GM18507 (cell line): ENCODE measurements at places on chromosomes 6 and 20.

DNA sequence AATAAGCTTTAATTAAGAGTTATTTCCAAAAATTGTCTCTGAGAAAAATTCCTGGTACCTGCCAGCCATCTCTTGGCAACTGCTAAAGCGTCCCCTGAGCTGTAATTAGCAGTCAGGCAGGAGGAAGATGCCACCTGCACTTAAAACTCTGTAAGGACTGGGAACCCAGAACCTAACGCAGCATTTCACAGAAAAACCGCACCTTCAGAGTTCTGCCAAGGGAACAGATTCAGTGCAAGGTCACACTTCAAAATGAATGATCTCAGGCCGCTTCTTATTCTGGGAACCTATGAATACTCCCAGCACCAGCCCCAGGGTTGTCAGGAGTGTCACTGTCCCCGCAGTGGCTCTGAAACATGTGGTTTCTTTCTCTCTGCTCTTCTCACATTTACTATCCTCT, 36.7 kb downstream of the INSM1 start:
- no peak for DNase-seq

GRCh38 chr6:53347250-53347920, 1.4 kb downstream of the ELOVL5 start:
- DNase-seq: no peak

DNA sequence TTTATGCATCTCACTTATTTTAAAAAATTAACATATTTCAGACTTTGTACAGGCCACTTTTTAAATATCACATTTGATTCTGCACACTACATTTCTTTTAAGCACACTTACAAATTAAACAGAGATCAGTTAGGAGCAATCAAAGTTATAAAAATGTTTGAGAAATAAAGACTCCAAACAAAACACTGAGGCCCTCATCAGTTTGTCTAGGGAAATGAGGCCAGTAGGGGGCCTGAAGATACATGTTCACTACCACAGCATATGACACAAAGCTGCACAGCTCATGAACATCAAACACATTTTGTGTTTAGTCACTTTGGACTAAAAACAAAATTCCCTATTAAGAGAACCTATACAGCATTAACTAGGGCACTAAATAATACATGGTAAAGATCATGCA, 180.5 kb downstream of the PDE7B start:
- no peak for DNase-seq

GRCh38 chr6:34531580-34532201, 24.4 kb downstream of the SPDEF start:
- no peak for DNase-seq

DNA sequence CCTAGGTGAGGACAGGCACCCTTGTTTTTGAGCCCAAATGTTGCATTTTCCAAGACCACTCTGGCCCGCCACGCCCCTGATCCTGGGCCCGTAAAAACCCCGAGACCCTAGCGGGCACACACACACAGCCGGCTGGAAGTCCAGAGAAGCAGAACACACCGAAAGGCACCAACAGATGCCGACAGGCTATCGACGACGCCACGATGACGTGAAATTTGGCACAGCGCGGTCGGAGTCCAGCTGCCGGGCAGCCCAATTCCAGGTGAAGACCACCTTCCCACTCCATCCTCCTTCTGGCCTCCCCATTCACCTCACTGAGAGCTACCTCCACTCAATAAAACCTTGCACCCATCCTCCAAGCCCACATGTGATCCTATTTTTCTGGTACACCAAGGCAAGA, 34.0 kb upstream of the PNPLA1 start:
- no peak for DNase-seq

DNA sequence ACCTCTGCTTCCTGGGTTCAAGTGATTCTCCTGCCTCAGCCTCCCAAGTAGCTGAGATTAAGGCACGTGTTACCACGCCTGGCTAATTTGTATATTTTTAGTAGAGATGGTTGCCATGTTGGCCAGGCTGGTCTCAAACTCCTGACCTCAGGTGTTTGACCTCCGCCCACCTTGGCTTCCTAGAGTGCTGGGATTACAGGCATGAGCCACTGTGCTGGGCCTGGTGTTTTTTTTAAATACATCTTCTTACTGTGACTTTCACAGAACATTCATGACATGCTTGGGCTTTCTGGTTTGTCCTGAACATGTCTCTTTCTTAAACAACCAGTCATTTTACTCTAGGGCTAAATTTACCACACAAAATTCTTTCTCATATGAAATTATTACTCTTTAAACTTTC, 34.7 kb upstream of the FAM8A1 start:
- no peak for DNase-seq

- no peak for DNase-seq
Observed at GRCh38 chr20:50439539-50440453, 70.4 kb upstream of the PTPN1 start.

DNA sequence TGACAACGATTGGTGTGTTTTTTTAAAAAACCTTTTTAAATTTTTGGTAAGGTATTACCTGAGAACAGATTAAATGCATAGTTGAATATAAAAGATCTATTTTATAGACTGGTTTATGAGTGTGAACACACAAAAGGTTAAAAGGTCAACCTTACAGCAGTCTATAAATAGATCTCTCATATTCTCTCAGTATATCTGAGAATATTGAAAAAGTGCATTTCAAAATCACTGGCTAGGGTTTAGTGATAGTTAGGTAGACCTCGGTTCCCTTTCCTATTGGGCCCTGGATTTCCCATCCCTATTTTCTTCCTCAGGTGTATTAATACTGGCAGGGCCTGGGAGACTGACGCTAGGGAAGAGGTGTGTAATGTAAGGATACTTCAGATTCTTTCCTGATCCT, 723 bp upstream of the ZNF451 start:
- DNase-seq: no peak

DNA sequence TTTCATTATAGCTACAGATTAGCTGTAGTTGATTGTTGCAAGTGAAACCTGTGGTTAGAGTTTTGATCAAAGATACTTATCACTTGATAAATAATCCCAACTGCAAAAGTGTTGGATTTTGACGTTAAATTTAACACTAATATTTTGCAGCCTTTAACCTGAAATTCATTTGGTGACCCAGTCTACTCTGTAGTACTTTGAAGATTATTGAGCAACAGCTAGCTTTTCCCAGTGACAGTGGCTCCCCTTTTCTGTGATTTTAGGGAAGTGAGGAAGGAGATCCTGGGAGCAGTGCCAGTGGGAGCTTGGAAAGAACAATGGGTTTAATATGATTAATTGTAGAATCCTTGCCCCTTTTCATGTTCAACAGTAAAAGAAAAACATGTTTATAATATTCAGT, 76.9 kb downstream of the NCOA3 start:
- no peak for DNase-seq

DNA sequence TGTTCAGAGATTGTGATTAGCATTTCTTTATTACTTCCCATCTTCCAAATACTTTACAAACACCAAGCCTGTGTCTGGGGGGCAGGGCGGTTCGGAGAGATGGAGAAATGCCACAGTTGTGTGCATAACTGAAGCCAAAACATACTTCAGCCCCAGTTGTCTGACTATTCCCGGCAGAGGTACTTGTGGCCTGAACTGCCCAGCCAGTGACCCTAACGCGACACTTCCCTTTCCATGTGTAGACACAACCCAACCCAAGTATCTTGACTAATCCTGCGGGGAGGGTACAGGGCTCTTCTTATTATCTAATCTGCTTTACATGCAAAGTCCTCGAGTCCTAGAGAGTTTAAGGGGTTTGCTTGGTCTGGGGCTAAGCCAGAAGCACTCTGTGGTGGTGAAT, 46.2 kb downstream of the ISM1 start:
- no peak for DNase-seq

GRCh38 chr6:85435851-85436250, 14.0 kb upstream of the NT5E start:
- no peak for DNase-seq

DNA sequence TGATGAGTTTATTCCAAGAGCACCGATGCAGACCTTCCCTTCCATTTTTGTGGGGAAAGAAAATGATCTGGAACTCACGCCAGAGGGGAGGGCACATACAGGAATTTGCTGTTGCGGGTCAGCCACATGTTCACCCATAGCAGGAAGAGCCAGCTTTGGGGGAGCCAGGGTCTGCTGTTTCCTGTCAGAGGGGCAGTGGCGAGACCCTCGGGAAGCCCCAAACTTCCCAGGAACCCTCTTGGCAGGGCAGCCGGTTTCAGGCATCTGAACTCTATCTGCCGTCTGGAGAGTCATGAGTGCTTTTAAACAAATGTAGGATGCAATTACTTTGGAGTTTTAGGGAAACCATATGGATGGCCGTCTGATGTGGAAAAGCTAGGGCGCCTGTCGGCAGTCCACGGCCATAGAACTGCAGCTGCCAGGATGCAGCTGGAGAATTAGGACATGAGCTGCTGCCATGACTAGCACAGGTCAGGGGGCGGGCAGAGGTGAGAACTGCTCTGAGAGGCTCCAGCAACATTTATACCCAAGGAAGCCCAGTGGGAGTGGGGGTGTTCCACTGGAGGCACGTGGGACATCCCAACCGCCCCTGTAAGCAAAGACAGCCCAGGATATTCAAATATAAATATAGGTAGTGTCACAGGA, 14.8 kb upstream of the SERPINB9 start:
- no peak for DNase-seq

DNA sequence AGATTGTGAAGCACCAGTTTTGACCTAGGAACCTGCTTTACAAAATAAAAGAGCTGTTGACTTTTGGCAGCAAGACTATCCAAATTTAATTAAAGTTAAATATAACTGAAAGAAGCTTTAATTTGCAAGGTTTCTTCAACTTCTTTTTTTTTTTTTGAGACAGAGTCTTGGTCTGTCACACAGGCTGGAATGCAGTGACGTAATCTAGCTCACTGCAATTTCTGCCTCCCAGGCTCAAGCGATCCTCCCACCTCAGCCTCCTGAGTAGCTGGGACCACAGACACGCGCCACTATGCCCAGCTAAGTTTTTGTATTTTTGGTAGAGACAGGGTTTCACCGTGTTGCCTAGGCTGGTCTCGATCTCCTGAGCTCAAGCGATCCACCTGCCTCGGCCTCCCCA, 13.7 kb upstream of the CSE1L start:
- no peak for DNase-seq

- no peak for DNase-seq
Observed at GRCh38 chr6:87308970-87309369, 13.4 kb upstream of the SMIM8 start.

DNA sequence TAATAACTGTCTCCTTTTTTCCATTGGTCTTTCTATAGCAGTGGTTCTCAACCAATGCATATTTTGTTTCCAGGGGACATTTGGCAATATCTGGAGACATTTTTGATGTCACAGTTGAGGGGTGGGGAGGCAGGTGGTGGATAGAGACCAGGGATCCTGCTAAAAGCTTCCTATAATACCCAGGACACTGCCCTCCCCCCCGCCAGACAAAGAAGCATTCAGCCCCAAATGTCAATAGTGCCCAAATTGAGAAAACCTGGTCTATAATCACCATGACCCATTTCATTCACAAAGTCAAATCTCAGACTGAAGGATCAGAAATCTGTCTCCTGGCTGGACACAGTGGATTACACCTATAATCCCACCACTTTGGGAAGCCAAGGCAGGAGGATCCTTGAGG, 128.8 kb downstream of the BMP7 start:
- DNase-seq: no peak

DNA sequence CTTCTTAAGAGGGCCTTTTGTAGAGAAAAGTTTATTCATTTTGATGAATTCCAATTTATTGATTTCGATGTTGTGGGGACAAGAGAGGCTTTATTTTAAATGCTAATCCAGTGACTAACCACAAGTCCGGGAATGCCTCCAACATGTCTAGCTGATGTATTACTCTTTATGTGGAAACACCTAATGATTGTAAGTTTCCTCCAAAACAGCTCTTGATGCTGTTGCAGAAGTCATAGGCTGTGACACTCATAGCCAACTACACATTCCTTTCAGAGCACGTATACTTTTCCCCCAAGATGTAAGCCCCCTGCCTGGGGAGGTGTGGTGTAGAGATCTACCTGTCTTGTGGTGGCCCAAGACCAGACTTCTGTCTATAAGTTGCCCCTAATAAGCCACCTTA, 61.3 kb upstream of the RNF24 start:
- DNase-seq: no peak

DNA sequence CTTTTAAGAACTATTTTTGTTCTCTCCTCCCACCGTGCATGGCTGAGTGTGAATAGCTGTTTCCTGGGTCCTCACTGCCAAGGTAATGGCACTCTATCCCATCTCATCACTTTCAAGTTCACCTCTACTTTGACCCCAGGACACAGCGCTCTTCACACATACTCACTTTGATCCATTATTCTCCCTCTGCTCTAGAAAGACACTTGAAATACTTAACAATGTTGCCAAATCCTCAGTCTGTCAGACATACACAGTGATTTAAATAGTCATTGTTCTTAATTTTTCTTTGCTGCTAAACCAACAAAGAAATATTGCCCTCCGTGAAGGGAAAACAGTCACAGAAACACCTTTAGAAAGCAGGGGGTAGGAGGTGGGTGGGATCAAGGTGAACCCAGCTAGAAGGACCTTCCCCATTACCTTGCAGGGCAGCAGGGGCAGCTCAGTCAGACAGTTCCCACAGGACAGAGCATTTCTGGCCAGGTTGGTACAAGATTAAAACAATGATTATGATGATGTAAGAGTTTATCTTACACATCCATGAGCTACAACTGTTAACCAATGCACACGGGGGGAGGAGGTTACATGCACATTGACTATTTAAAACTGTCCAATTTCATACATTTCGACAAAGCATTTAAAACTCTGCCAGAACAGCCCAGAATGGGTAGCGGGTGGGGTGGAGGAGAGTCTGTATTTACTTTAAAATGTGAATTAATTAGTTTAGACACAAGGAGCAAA, 2.4 kb downstream of the SLC22A23 start:
- no peak for DNase-seq

DNA sequence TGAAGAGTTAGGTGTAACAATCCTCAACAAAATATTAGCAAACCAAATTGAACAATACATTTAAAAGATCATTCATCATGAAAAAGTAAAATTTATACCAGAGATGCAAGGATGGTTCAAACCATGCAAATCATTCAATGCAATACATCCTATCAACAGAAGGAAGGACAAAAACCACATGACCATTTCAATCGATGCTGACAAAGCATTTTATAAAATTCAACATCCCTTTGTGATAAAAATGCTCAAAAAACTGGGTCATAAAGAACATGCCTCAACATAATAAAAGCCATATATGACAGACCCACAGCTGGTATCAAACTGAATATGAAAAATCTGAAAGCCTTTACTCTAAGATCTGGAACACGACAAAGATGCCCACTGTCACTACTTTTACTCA, 490.3 kb upstream of the IRAK1BP1 start:
- no peak for DNase-seq

- DNase-seq: no peak
Observed at GRCh38 chr20:19404826-19405225, 192.4 kb downstream of the SLC24A3 start.

GRCh38 chr20:50270569-50270968, 79.9 kb downstream of the CEBPB start:
- no peak for DNase-seq

DNA sequence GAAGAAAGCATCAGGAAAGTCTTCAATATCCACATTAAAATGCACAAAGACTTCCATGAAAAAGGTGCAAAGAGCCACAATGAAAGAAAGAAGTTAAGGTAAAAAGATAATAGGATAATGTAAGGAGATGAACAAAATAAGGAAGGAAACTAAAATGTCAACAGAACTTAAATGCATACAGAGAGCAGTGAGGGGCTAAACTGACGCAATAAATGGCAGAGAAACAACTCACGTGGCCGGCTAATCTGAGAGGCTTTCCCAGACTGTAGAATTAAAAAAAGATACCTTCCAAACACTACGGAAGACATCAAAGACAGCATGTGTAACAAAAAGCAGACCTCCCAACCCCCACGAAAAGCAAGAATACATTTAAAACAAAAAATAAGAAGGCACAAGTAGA, 73.7 kb downstream of the GMDS start:
- no peak for DNase-seq

- DNase-seq: no peak
Observed at GRCh38 chr6:68994521-68994920, 359.4 kb downstream of the ADGRB3 start.
